ENCODE measurements at places on chromosomes 2 and 18.

- no peak for DNase-seq
Measured at GRCh38 chr2:1743396-1744150, 742 bp downstream of the PXDN start.

- no peak for DNase-seq
Measured at GRCh38 chr2:118989481-118989880, 47.5 kb downstream of the MARCO start.

- DNase-seq = no peak
Measured at GRCh38 chr2:24175631-24176187, 856 bp downstream of the FAM228A start.

GRCh38 chr2:207390302-207391095 is 139.3 kb upstream of the CREB1 start:
- DNase-seq = no peak

GRCh38 chr2:88729061-88729745 is 37.7 kb downstream of the RPIA start:
- DNase-seq = no peak

DNA sequence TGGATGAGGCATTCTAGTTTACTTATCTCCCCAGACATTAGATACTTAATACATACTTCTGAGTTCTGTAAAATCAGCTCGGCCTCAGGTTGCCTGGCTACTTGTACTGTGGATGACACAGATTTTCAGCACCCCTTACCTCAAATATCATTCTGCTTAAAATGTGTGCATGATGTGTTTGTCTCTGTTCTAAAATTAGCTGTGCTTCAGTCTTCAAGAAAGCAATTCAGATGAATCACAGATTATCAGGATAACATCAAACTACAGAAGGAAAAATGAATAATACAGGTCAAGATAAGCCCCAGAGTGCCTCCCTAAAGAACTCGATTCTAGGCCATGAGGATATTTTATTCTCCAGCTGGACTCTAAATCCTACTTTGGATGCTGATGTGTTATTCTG is 21.3 kb upstream of the MAPRE2 start:
- DNase-seq = no peak

GRCh38 chr2:85806358-85807118 is 52.7 kb downstream of the ATOH8 start:
- no peak for DNase-seq

DNA sequence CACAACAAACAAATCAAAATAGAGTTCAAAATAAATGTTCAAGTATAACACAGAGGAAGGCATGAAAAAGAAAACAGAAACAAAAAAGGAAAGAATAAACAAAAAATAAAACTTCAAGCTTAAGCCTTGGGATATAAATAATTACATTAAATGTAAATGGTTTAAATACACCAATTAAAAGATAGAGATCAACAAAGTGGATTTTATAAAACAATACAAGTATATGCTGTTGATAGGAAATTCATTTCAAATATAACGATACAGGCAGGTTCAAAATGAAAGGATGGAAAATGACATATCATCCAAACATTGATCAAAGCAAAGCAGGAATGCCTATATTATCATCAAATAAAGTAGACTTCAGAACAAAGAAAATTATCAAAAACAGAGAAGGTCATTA is 16.7 kb downstream of the EXOC6B start:
- DNase-seq = no peak

GRCh38 chr2:235579128-235579527 is 85.3 kb downstream of the AGAP1 start:
- no peak for DNase-seq

- DNase-seq = no peak
Measured at GRCh38 chr2:38690499-38691420, 24.8 kb downstream of the GALM start.

DNA sequence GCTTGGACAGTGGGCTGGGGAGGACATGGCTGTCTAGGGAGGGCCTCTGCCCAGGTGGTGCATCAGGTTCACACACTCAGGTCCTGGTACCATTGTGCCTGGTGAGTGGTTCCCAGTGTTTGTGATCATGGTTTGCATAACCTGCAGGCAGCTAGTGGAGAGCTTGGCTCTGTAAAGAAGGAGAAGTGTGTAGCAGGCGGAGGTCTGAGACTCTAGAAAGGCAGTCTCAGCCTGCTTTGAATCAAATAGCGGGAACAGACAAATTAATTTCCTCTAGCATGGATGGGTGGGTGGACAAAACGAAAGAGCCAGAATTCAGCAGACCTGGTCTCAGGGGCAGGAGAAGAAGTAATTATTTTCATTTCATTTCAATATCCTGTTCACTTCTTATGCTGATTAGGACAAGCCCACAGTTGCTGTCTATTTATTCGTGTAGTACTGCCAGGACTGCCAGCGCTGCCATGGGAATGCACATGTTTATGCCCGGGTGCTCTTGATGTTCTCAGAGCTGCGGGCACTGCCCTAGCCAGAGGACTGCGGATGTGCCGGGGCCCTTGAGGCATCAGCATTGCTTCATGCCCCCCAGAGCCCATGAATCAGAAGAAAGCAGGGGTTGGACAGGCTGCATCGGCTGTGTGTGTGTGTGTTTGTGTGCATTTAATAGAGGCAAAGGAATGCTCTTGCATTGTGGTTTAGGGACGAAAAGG is 45.4 kb upstream of the DLX2 start:
- no peak for DNase-seq

GRCh38 chr2:77807531-77808215 is 285.5 kb upstream of the LRRTM4 start:
- DNase-seq = no peak
